Suprapubic skin (tissue), 4 donors: ENCODE measurements at places on chromosomes 7 and 10. TPM values are rescaled to one million over a fixed set of nuclear protein-coding genes. Genes with fewer than 3 reads are reported as not detected.

GRCh38 chr7:12746211-12746610 is 58.8 kb downstream of the ARL4A start:
- no peak for DNase-seq

The ITIH5 gene
- 3.8 TPM for total RNA-seq

The PSAP gene
- 548 TPM for total RNA-seq

DNA sequence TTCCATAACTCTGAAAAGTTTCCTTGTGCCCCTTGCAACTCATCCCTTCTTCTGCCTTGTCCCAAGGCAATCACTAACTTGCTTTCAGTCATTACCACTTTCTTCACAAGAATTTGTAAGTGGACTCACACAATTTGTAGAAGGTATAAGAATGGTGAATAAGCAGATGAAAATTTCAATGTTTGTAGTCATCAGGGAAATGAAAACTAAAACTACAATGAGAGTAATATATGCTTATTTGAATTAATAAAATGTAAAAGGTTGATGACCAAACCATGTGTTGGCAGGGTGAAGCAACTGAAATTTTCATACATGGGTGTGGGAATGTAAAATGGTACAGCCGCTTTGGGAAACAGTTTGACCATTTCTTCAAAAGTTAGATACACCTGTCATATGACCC is 79.7 kb downstream of the GNAT3 start:
- DNase-seq: no peak
